ENCODE measurements at places on chromosomes 7 and 10.

DNA sequence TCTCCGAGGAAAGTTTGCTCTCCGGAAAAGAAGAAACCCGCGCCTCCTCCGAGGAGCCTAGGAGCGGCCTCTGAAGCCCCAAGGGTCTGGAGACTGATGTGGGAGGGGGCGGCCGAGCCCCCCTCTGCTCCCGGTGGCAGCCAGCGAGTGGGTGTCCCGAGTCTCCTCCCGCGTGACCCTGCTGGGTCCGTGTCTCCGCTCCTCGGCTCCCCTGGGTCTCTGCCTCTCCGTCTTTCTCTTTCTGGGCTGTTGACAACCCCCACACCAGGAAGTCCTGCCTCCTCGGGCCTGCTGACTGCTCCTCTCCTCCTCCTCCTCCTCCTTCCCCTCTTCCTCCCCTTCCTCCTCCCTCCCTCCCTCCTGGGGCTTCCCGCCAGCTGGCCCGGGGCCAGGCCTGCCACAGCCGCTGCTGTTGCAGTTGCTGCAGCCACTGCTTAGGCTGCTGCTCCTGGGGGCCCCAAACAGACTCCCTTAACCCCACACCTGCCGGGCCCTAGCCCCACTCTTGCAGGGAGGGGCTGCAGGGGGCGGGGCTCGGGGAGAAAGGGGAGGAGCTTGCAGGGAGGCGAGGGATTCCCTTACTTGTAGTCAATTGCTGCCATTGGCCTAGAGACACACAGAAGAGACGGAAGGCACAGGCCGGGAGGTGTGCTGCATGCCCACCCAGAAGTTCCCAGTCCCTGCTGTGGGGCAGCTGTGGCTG is at the start of gene TSC22D4:
TSS of gene TSC22D4 (minus strand) at position 257 of the 703 bp plus-strand sequence. CDS start 1,176 bp downstream, outside the sequence.
- peak; percentile 81 for DNase-seq

- no peak for DNase-seq
These were observed 1.1 kb upstream of the AKR1B1 start for GRCh38 chr7:134459981-134460380.

GRCh38 chr10:92492748-92493240 is 81.1 kb downstream of the IDE start:
- no peak for DNase-seq

DNA sequence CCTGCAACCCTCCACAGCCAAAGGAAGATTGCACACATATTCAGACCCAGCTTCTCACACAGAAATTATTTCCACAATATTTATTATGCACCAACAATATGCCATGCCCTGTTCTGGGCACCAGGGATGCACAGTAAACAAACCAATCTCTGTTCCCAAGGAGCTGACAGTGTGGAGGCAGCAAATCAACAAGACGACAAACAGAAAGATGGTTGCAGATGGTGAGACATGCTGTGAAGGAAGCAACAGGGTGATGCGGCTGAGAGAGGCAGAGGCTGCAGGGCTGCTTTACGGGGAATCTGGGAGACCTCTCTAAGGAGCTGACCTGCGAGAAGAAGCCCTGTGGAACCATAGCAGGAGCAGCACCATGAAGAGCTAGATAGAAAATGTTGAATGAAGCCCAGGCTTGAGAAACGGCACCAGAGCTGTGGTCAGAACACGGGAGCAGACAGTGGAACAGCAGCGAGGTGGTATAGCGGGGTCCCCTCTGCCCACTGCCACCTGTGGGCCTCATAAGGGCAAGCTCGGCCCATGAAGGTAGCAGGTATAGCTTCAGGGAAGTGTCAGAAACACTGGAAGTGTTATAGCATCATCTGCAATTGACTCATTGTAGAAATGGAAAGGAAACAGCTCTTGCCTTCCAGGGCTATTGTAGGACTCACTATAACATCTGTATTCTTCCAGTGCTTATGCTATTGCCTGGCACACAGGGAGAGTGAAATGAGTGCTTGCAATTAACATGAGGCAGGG is 17.4 kb downstream of the RBP3 start:
- DNase-seq, result no peak

- DNase-seq, result no peak
These were observed 1.1 kb downstream of the NANOS1 start for GRCh38 chr10:119030421-119031250.

DNA sequence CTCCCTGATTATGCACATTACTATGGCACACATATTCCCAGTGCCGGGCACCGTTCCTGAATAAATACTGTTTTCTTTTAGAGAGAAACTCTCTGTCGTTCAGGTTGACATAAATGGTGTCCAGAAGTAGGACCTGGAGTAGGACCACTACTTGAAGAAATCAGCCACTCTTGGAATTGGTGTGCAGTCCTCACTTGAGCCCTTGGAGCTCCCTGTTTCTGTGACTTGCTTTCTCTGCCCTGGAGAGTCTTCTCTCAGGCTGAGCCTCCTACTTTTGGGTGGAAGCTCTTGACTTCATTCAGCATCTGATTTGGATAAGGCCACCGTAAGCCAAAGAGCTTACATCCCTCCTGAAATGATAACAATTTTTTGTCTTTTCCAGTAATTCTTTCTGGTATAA is 29.7 kb upstream of the ANTXRL start:
- no peak for DNase-seq

DNA sequence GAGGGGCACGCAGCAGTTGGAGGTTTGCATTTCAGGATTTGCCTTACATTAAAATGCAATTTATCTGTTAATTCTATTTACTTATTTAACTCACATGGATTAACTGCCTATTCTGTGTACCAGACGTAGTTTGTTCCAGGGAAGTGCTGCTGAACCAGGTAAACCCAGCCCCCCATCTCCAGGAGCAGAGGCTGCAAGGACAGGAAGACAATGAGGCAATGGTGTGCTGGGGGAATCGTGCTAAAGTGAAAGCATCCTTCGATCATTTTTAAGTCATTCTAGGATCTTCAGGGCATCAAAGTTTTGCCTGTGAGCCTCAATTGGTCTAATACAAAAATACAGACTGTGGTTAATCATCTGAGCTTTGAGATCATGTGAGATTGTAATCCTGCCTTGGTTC is 166.4 kb downstream of the DNAJB6 start:
- no peak for DNase-seq

GRCh38 chr10:103555712-103556111 is 62.2 kb downstream of the NEURL1 start:
- no peak for DNase-seq

DNA sequence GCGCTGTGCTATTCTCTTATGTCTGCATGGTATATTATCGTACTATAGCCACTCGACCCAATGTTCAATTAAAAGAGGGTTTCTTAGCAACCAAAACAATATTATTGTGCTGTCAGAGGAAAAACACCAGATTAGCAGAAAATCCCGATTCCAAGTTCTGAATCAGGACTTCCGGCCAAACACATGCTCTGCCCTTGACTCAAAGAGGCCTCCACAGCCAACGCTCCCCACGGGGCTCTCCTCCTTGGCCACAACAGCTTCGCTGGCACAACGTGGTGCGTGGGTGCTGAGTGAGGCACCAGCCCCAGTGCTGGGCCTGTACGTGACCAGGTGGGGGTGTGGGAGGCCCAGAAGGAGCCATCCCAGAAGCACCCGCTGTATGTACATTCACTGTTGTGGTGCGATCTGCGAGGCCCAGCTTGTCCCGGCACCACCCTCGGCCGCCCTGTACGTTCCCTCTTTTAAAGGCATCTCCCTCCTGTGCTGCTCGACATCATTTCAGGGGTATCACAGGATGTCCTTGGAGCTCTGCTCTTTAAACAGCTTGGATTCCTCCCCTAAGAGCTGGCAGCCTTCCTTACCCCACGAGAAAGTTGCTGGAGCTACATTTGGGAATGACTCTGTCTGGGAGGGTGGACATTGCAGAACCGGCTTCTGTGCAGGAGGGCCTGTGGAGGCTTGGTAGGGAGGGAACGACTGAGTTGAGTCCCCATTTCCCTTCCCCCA is 736.2 kb downstream of the PARD3 start:
- DNase-seq, result no peak

DNA sequence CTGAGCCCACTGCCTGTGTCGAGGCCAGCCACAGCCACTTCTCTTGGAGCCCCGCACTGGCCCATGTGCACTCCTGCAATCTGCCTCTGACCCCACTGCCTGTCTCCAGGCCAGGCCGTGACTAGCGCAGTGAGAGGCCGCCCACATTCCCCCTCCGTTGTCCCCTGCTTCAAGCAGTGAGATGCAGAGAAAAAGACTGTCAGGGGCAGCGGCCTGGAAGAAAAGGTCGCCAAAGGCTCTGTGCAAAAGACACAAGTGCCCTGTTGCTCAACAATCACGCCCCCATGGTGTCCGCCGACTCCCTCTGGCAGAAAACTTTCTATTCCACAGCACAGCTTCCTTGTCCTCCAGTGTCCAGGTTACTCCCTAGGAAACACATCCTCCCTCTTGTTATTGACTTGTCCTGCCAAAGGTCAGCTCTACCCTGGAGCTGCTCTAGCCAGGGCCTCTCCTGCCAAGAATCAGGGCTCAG is 9.9 kb downstream of the FAM131B start:
- DNase-seq, result no peak

GRCh38 chr7:136664537-136664936 is 203.9 kb upstream of the CHRM2 start:
- DNase-seq, result no peak
